ENCODE measurements at places on chromosomes 4 and X.

GRCh38 chrX:45849261-45849862 lies 648.7 kb upstream of the DIPK2B start:
- no peak for DNase-seq

DNA sequence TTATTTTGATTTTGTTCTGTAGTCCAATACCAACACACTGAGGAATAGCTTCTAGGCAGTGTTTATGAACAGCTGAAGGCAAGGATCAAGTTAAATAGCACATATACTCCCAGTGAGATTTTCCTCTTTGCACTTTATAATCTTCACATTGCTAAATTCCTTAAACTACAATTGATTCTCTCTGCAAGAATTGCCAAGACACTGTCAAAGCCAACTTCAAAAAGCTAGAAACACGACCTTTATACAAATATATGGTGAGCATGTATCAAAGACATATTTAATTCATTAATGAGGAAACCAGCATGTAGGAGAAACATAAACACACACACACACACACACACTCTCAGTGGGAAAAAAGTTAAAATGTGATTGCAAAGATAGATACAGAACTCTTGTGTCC lies 86.4 kb upstream of the FAM9C start:
- DNase-seq, result no peak

DNA sequence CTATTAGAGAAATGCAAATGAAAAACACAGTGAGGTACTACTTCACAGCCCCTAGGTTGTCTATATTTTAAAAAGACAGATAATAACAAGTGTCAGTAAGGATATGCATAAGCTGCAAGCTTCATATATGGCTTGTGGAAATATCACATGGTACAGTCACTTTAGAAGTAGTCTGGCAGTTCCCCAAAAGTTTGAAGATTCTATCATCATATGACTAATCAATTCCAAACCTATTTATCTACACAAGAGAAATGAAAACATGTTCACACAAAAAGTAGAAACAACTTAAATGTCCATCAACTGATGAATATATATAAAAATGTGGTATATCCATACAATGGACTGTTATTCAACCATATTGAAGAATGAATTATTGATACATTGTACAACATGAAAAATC lies 185.8 kb upstream of the STK26 start:
- DNase-seq, result no peak

- no peak for DNase-seq
Measured at GRCh38 chr4:153787061-153787560, 1.8 kb downstream of the SFRP2 start.

DNA sequence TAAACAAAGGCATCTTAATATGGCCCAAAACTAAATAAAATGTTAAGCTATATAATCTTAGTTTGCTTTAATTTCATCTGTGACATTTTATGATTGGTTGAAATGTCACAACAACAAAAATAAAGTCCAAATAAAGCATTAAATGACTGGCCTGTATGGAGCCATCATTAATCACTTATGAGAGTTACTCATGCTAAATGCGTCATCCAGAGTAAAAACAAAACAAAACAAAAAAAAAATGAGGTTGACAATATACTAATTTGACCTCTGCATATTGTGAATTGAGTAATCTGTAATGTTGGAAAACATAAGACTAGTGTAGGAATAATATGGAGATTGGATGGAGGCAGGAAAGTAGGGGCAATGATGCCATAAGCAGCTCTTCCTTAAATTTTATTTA lies 139.7 kb downstream of the MAPK10 start:
- no peak for DNase-seq

DNA sequence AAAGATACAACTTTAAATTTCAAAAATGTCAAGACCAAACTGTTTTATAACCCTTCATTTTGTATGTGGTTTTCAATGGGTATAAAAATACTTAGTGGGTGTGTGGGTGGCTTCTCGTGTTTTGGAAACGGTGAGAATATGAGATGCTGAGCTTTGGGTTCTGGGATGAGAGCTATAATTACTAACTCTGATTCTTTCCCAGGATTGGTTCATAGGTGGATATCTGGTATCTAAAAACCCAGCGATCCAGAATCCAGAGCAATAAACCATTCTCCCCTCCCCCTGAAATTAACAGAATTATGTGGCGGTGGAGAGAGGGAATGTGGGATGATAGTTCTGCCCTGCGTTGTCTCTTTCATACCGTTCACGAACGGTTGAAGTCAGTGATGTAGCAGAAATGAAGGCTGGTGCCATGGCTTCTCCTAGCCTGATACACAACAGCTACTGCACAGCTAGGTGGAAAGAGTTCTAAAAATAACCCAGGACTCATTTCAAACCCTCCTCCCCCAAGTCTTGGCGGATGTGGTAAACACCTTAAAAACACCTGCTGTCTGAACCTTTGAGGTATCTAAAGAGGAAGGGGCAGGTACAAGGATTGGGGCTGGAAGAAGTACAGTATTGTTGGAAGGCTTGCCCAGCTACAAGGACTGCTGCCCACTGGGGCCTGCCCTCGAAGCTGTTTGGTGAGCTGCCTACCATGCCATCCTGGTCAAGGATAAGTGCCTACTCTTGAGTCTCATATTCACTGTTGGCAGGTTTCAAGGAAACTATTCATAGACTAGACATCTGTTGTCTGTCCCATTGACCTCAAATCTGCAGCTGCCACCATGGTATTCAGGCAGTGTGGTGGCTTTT lies 44.5 kb downstream of the SEPTIN11 start:
- no peak for DNase-seq

DNA sequence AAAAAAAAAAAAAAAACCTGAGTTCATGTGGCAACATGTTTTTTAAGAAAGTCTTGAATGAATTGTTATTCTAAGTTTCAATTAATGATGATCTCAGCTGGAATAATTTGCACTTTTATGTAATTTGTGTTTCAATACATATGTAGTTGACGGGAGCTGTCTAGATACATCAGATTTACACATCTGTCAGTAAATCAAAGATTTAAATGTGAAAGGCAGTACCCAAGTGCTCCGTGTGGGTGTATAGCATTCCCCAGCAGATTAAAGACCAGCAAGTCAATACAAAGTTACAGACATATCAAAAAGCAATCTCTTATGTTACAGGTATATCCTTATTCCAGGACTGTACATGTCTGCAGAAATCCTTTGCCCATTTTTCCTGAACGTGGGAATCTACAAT lies 35.2 kb downstream of the SYNPO2 start:
- DNase-seq, result no peak

DNA sequence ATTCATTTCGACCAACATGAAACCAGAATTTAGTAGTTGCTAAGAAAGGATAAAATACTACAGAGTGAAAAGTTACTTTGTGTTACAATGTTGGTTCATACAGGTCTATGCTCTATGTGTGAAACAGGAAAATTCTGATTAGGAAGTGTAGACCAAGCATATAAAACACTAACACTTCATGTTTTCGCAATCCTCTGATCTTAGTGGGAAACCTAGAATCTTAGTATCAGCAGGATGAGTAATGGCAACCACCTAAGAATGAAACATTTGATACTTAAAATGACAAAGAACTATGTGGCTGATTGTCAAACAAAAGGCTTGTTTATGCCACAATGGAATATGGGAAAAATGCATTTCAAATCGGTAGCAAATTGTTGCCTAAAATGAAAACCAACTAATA lies 116.1 kb downstream of the AMMECR1 start:
- no peak for DNase-seq

- no peak for DNase-seq
Measured at GRCh38 chr4:54082168-54082567, 17.8 kb upstream of the CHIC2 start.

DNA sequence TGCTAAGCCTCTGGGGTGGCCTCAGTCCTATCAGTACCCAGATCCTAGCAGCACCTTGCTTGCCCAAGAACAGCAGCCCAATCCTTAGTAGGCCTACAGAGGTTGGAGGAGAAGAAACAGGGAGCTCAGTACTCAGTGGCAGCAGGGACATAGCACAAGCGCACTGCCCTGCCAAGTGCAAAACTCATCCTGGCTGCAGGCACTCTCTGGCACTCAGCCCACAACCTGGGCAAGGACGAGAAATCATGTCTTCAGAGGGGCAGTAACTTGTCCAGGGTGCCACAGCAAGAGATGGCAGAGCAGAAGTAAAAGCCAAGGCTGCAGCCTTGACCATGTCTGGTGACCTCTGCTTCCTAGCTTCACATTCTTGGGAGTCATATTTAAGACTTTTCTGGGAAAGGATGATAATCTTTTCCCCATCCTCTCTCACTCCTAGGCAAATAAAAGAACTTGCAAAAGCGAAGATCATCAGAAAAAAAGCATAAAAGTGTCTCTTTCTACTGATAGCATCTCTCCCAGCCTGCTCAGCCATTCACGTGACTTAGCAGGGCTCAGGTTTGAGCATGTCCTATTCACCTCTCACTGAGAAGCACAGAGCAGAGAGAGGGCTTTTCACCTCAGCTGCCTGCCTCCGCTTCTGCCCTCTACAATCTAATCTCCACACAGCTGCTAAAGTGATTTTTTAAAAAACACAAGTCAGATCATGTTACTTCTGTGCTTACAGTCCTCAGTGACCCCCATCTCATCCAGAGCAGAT lies 37.2 kb upstream of the MAGEA4 start:
- DNase-seq, result no peak

- DNase-seq, result no peak
Measured at GRCh38 chrX:109954333-109954732, 48.6 kb upstream of the TMEM164 start.

- DNase-seq, result no peak
Measured at GRCh38 chr4:122623637-122624166, 2.8 kb upstream of the IL21 start.

DNA sequence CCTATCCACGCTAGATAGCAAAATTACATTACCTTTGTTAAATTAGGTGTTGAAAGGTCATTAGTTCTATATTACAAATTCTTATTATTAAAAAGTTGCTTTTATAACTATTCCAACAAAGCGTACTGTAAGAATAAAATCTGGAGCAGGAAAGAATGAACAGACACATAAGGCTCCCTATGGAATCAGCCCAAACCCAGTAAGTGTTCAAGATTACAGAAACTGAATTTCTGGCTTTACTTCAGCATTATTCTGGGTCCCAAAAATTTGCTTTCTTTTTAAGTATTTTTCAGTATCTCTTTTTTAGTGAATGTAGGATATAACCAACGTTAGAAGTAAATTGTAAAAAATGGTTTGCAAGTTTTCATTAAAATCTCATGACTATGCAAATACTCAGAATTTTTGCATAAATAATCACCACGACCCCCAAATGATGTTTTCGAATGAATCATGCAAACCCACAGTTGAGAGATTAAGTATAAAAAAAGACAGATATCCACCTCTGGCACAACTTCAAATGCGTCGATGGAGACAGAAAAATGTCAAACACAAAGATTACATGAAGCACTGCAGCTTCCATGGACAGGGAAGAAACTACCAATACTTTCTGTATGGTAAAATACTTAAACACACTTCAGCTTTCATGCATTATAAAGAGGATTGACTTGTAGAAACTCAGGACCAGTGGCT lies 238.5 kb downstream of the RASL11B start:
- no peak for DNase-seq

- no peak for DNase-seq
Measured at GRCh38 chr4:8585186-8585585, 5.0 kb downstream of the GPR78 start.

- DNase-seq, result no peak
Measured at GRCh38 chrX:10598540-10598939, 21.8 kb downstream of the MID1 start.

DNA sequence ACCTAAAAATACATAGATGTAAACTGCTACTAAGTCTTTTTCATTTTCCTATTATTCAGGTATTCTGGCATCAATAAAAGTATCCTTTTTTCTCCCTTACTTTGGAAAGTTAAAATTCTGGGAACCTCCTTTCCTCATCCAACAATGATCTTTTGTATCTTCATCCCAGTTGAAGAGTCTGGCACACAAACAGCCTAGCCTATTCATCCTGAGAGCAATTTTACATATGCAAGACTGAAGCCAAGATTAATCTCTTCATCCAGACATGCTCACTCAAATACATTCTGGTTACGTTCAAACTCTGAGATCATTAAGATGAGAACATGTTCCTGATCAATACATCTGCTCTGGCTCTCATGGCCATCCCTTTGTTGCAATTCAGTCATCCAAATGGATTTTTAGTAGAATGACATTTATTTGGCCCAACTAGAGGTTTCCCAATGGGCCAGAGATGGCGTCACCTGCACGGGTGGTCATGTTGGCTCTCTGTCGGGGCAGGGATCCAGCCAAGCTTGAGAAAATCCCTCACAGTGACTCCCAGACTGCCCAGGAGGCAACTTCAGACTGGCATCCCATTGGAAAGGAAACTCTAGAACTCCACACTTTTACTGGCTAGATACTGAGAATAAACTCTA lies 135.3 kb upstream of the VCX2 start:
- DNase-seq, result no peak

DNA sequence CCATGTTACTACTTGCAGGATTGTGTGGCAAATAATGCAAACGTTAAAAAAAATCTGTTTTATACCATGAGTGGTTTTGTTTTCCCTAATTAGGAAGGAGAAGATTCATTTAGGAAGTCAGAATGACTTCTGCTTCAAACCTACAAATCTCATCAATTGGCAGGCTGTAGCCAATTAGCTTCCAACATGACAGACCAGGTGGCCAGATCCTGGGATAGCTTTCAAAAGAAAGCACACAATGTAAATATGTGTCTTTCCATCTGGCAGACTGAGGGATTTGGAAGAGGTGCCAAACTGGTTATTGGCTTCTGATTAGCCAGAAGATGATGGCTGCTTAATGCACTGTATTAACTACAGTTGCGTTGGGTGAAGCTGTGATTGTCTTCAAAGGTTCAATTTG lies 432.8 kb downstream of the ANKRD50 start:
- no peak for DNase-seq

GRCh38 chrX:18885328-18886004 lies 98.4 kb downstream of the PHKA2 start:
- DNase-seq, result no peak

GRCh38 chrX:143661286-143661685 lies 25.4 kb upstream of the SLITRK4 start:
- DNase-seq, result no peak

DNA sequence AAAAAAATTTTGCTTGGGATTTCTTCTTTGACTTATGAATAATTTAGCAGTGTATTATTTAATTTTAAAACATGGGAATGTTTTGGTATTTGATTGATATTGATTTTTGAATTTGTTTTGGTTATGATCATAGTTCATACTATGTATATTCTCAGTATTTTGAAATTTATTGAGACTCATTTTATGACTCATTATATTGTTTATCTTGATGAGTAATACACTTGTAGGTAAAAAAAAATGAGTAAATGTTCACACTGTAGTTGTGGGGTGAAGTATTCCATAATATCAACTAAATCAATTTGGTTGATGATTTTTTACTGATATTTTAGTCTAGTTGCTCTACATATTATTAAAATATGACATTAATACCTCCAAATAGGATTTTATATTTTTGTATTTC lies 1142.2 kb downstream of the ADGRL3 start:
- DNase-seq, result no peak

All from D721Med (cell line).